ENCODE measurements at places on chromosomes 1 and 21.

- no peak for DNase-seq
Measured at GRCh38 chr1:200373811-200374231, 36.0 kb downstream of the ZNF281 start.

DNA sequence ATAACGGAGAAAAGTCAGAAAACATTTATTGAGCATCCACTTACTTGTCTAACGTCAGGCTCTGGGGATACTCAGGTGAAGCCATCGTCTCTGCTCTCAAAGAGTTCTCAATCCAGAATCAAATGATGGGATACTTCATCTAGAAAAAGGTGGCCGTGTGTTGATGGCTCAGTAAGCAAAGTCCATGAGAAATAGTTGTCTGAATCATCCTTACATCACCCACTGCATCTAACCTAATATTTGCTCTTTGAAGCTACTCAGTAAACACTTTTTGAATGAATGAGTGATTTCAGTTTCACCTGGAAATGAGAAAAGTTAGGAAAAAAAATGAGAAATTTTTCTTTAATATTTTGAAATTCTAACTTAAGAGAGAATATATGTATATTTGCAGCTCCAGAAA is 155.3 kb upstream of the PKN2 start:
- no peak for DNase-seq

DNA sequence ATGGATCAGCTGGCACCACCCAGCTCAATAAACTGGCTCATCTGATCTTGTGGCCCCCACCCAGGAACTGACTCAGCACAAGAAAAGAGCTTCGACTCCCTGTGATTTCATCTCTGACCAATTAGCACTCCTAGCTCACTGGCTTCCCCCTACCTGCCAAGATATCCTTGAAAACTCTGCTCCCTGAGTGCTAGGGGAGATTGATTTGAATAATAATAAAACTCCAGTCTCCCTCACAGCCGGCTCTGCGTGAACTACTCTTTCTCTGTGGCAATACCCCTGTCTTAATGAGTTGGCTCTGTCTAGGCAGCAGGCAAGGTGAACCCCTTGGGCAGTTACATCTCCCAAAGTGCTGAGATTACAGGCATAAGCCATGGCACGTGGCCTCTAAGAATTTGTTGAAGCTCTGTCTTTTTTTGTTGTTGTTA is 11.8 kb upstream of the RHBDL2 start:
- no peak for DNase-seq

- no peak for DNase-seq
Measured at GRCh38 chr21:41948078-41948895, 5.5 kb downstream of the C2CD2 start.

DNA sequence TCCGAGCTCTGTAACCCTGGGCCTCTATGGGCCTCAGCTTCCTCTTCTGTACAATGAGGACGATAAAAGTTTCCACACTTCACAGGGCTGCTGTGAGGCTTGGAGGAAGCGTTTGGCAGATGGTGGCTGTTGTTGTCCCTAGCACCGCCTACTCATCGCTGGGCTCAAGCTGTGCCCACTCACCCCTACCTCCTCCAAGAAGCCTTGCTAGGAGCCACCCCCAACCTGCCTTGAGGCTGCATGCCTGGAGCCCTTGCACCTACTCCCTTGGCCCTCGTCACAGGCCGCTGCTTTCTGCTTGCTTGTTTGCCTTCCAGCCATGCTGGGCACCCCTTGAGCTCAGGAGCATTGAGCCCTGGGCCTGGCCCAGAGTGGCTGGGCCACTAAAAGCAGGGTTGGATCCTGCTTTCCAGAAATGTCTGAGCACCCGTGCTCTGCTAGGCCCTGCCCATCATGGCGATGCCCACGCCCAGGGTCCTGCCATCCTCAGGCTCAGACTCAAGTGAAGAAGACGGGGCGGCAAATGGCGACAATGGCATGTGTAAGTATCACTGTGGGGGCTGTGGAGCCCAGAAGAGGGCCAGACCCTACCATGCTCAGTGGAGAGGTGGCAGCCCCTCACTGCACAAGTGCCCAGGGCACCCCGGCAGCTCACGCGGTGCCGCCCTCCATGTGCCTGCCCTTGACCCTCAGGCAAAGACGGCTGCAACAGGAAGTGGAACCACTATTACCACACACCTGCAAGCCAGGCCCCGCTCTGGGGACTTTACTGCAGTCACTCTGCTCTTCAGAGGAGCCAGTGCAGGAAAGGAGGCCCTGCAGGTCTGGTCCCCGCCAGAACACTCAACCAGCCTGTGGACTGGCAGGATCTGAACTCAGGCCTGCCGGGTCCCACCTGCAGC is 9.5 kb downstream of the SH3BGRL3 start:
- no peak for DNase-seq

GRCh38 chr1:81330521-81330920 is 470.2 kb upstream of the ADGRL2 start:
- DNase-seq = no peak

- no peak for DNase-seq
Measured at GRCh38 chr1:7084232-7084894, 299.1 kb downstream of the CAMTA1 start.

- no peak for DNase-seq
Measured at GRCh38 chr1:182383037-182383661, 8.4 kb downstream of the GLUL start.

DNA sequence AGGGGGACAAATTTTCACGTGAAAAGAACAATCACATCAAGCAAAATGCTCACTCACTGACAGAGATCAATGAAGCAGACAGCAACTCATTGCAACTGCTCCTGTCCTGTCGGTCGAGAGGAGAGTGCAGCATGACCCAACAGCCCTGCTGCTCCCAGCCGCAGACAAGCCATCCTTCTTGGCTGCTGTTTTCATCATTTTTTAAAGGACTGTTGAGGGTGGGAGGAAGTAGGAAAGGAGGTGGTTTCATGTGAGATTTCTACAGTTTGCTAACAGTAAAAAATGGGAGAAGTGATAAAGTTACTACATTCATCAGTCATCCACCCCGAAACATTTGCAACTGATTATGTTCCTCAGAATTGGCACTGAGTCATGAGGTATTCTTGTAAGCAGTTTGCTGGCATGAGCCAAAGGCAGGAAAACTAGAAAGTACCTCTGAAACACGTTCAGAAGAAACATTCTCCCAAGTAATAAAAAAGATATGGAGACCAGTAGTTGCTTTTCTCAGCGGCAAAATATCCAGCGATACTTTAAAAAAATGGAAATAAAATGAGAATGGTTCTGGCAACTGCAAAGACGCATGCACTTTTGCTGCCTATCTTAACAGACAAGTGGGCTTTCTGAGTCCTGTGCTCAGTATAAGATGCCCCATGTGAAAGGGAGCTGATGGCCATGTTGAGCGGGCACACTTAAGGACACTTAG is 72.0 kb upstream of the CLDN14 start:
- DNase-seq = no peak

GRCh38 chr1:98068016-98068415 is 147.2 kb upstream of the DPYD start:
- no peak for DNase-seq

GRCh38 chr1:115757326-115757725 is 11.2 kb downstream of the CASQ2 start:
- no peak for DNase-seq

- DNase-seq = peak; percentile 51
Measured at GRCh38 chr1:228378090-228378872, 28.4 kb downstream of the TRIM11 start.

DNA sequence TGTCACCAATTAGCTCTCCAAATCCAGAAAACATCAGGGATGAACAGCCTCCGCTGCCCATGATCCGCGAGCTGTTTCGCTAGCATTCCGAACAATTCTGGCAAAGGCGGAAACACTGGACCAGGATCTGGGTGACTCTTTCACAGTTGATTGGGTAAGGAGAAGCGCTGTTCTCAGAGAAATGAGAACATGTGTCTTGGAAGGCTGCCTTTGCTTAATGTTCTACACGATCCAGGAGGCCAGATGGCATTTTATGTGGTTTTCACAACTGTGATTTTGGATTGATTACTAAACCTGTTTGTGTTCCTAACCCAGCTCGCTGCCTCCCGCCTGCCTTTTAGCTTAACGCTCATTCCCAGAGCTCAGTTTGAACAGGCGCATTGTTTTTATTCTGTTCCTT is 144.0 kb downstream of the KIF26B start:
- DNase-seq = no peak

DNA sequence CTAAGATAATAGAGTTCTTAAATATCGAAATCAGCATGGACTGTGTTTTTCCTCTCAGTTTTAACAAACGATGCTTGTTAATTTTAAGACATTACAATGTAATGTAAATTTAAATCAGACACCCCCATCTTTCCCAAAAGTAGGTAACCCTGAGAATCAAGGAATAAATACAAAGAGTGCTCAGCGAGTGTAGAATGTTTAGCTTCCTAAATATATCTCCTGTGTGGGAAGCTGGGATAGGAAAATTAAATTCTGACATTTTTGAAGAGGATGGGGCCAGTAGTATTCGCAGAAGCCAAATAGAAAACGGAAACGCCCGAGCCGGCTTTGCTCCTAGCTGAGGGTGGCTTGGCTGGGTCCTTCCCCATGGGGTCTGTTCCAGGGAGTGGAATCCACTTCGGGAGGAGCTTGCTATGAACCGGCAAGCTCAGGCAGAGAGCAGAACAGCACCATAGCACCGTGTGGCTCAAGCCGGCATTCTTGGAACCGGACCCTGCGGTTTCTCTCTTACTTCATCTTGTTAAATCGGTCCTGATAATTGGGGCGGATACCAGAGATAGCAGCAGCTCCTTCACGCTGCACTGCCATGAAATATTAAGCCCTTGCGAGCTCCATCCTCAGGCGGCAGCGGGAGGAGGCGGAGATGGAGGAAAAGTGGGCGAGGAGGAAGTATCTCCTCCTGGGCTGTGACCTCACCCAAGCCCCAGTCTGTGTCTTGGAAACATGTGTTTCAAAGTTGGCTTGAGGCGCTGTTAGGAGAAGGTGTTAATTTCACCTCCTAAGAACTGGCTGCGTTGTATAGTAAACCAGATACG is 24.9 kb downstream of the MAP3K7CL start:
- no peak for DNase-seq

DNA sequence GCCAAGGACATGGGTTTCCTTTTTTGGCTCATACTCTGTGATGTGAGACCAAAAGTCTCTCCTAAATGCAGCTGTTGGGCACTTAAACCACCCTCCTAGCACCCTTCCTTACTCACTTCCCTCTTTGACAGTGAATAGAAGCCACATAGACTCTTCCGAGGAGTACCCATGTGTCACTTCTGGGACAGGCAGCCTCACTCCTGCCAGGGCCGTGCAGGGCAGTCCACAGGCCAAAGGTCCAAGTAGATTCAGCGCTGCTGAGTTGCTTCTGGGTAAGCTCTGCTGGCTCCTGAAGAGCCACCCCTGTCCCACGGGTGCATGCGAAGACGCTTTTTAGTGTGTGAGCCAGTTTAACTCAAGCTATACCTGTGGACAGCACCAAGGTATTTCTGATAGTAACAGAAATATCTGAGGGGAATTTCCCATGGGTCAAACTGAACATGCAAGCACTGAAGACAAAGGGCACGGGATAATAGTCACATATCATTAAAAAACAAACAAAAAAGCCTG is 36.8 kb upstream of the BMP8B start:
- no peak for DNase-seq

GRCh38 chr1:220483700-220484099 is 44.2 kb upstream of the MARK1 start:
- DNase-seq = no peak

- no peak for DNase-seq
Measured at GRCh38 chr21:25215698-25216384, 391.4 kb downstream of the MRPL39 start.

GRCh38 chr1:224714553-224714952 is 98.4 kb downstream of the CNIH3 start:
- DNase-seq = no peak

GRCh38 chr1:113946678-113947387 is 17.7 kb downstream of the HIPK1 start:
- no peak for DNase-seq

- DNase-seq = no peak
Measured at GRCh38 chr1:47895279-47896125, 101.7 kb downstream of the TRABD2B start.

GRCh38 chr21:36910581-36911307 is 55.7 kb downstream of the HLCS start:
- no peak for DNase-seq

- no peak for DNase-seq
Measured at GRCh38 chr1:248847181-248847955, 9.3 kb downstream of the ZNF672 start.

GRCh38 chr1:47948126-47948525 is 49.1 kb downstream of the TRABD2B start:
- no peak for DNase-seq

- no peak for DNase-seq
Measured at GRCh38 chr1:68521286-68521685, 24.4 kb upstream of the DEPDC1 start.
